ENCODE measurements at places on chromosomes 5 and 9. TPM values are rescaled to one million over a fixed set of nuclear protein-coding genes. Genes with fewer than 3 reads are reported as not detected.

Gene SPDL1
- total RNA-seq, result 50.2 TPM

Gene EGFLAM
- total RNA-seq, result 45.4 TPM

Gene SLC12A2
- 10.4 TPM for total RNA-seq

Gene CERCAM
- 10.1 TPM for total RNA-seq

Gene GNA14
- total RNA-seq, result 3.8 TPM

Gene ANKRD34B
- total RNA-seq, result not detected

GRCh38 chr5:136455409-136455808, 90.1 kb upstream of the TRPC7 start:
- DNase-seq, result no peak
- no peaks in the 10 kb centered on the region for H3K36me3 ChIP-seq
- H3K27me3 ChIP-seq, result peaks cover 19% of the 10 kb centered on the region
- no peaks in the 10 kb centered on the region for H3K4me1 ChIP-seq
- no peak overlapping the region for H3K4me3 ChIP-seq

DNA sequence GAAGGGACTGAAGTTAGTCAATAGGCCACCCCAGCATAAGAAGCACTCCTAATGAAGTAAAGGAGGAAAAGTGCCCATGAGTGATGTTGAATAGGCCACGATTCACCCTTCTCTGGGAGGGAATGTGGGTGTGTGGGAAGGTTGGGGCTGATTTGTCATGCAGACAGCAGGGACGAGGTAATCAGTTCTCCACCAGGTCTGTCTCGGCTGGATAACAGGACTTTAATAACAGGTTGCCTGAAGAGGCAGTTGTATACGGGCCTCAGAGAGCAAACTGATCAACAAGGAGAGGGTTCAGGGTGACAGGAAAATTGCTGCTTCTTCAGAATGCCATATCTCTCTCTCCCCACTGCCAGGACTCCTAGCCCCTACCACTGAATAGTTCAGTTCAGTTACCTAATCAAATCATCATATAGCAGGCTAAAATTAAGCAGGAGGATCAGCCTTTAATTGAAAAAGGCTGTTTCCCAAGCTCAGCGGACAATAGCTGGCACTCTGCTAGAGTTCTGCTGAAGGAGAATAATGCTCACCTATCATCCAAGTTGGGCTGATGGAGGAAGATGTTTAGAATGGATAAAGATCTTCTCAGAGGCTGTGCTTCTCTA, 43.6 kb upstream of the SMIM32 start:
- H3K36me3 ChIP-seq, result no peaks in the 10 kb centered on the region
- H3K4me3 ChIP-seq, result no peak overlapping the region
- H3K27ac ChIP-seq, result no peak overlapping the region
- no peak for DNase-seq

DNA sequence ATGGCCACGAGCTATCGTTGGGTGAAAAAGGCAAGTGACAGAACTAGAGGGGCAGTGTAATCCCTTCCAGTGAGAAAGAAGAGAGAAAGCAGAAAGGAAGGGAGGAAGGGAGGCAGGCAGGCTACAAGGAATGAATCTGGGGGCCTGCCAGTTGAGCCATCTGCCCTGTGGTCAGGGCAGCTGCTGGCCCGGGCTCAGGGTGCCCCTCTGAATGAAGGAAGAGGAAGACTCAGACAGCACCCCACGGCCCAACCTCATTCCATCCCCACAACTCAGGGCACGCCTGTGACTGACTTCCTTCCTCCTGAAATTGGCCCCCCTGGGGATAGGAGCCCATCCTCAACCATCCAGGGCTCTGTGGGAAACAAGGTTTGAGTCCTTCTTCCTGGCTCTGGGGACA, 20.3 kb upstream of the FLT4 start:
- H3K27me3 ChIP-seq, result peaks cover 15% of the 10 kb centered on the region
- no peaks in the 10 kb centered on the region for H3K36me3 ChIP-seq
- no peak overlapping the region for H3K27ac ChIP-seq
- H3K4me1 ChIP-seq, result no peaks in the 10 kb centered on the region
- DNase-seq, result no peak

GRCh38 chr5:115541611-115542010, 3.0 kb downstream of the FEM1C start:
- no peak for DNase-seq
- no peak overlapping the region for H3K27ac ChIP-seq
- H3K36me3 ChIP-seq, result peaks cover 32% of the 10 kb centered on the region
- no peaks in the 10 kb centered on the region for H3K27me3 ChIP-seq
- H3K4me1 ChIP-seq, result peaks cover 3% of the 10 kb centered on the region

DNA sequence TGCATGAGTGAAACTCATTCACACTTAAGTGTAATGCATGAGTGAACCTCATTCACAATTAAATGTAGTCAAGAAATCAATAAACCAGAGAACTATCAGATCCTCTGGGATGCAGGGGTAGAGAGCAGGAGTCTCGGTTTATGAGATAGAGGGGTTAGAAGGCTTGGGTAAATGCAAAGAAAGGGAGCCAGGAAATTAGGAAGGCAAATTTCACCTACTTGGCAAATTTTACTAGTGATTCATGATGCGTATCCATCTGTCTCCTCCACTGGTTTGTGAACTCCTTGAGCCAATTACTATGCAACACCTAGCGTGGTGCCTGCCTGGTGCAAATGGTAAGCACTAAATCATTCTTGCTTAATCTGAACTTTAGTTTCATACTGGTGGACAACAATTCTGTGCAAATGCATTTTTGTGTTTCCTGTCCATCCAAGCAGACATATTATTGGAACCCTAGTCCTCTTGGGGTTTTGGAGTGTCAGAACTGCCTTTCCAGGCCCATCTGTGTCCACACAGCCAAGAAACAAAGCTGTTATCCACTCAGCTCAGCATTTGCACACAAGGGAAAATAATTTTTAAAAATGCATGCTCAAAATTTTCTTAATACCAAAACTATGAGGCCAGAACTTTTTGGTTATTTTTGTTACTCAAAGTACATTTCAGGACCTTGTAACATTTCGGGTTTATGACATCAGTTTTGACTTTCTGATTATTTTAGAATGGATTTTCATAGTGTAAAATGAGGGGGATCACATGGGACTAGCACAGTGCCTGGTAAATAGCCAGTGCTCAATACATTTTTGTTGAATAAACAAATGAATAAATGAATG, 5.2 kb downstream of the HAPLN1 start:
- H3K27ac ChIP-seq, result no peak overlapping the region
- no peak for DNase-seq
- peaks cover 3% of the 10 kb centered on the region for H3K4me1 ChIP-seq

- no peak overlapping the region for H3K4me3 ChIP-seq
- H3K4me1 ChIP-seq, result no peaks in the 10 kb centered on the region
- DNase-seq, result no peak
- H3K36me3 ChIP-seq, result no peaks in the 10 kb centered on the region
- no peaks in the 10 kb centered on the region for H3K27me3 ChIP-seq
These were observed 17.5 kb downstream of the LCP2 start for GRCh38 chr5:170280011-170280493.

- H3K4me3 ChIP-seq, result peak overlapping the region; percentile 48
- no peak overlapping the region for H3K27ac ChIP-seq
- no peaks in the 10 kb centered on the region for H3K4me1 ChIP-seq
- H3K36me3 ChIP-seq, result no peaks in the 10 kb centered on the region
These were observed 52.2 kb upstream of the DAB2IP start for GRCh38 chr9:121598965-121599871.

DNA sequence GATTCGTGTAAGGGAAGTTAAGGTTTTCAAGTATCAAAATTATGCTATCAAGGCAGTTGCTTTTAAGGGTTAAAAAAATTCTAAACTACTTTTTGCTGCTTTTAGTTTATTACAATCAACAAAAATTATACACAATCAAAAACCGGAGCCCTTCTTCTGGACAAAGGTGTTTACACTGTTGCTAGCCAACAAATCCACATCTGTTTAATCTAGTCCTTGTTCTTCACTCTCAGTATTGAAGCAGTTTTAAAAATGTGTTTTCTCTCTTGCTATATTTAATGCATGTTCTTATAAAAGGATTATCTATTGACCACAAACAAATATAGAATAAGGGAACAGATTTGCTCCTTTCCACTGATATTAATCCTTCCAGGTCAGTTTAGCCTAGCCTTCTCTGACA, 2.5 kb downstream of the FEM1C start:
- H3K4me1 ChIP-seq, result peaks cover 3% of the 10 kb centered on the region
- H3K27me3 ChIP-seq, result no peaks in the 10 kb centered on the region
- H3K27ac ChIP-seq, result no peak overlapping the region
- peaks cover 32% of the 10 kb centered on the region for H3K36me3 ChIP-seq

Measured in A673 (cell line).